ENCODE measurements at places on chromosomes 1 and 21.

- no peak for DNase-seq
These were observed 2.8 kb upstream of the ADAM30 start for GRCh38 chr1:119898981-119899720.

- no peak for DNase-seq
These were observed 2.8 kb downstream of the ARID4B start for GRCh38 chr1:235325139-235325538.

GRCh38 chr1:198186916-198187580, 30.2 kb downstream of the NEK7 start:
- no peak for DNase-seq

- no peak for DNase-seq
These were observed 54.0 kb downstream of the ZNHIT6 start for GRCh38 chr1:85654066-85654782.

GRCh38 chr1:15304708-15305467, 57.9 kb downstream of the FHAD1 start:
- DNase-seq: peak; percentile 40

DNA sequence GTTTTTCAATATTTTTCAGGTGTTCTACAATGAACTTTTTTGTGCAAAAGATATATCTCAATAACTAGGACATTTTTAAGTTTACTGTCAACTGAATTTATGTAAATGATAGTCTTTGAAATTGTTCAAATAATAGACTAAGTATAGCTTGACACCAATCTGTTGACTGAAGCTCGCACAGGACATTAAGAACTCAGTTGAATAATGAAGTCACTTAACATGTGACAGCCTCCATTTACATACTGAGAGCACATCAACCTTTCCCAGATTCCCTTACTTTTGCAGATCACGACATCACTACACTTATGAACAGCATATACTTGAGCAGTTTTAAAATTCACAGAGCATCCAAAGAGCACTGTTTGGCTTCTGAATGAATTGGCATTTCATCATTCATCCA, 268.2 kb downstream of the LRRC7 start:
- DNase-seq: no peak

Data from T-cell (primary cell).